Esophagus mucosa (tissue), 1 donor: ENCODE measurements at places on chromosomes 5 and 9. TPM values are rescaled to one million over a fixed set of nuclear protein-coding genes. Genes with fewer than 3 reads are reported as not detected.

The F12 gene
- 32.8 TPM for total RNA-seq

- no peak for ATAC-seq
These were observed 27.7 kb downstream of the RANBP3L start for GRCh38 chr5:36273809-36274526.

DNA sequence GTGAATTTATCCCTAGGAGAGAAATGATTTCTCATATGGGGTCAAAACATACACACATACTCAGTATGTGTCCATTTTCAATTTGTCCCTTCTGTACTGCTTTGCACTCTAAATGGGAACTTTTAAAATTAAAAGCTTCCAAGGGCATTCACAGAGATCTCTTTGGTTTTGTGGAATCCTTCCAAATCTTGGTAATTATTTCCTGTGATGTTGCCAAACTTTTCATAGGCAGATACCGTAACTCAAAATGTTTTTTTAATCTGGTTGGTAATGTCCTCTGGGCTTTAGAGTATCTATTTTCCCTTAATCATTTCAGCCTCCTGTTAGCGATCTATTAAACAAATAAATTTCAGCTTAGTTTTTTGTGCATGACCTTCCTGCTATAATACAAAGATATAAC is 282.4 kb downstream of the ARHGEF28 start:
- ATAC-seq: no peak

- ATAC-seq: no peak
These were observed 30.2 kb downstream of the ITGA2 start for GRCh38 chr5:53019320-53019719.
